ENCODE measurements at places on chromosomes 16 and 17.

GRCh38 chr16:2471016-2471652 is at the start of gene NTN3:
Gene NTN3, plus strand, starts transcription at chr16:2471297. Its CDS starts 405 bp downstream, at chr16:2471702.
- peak; percentile 76 for DNase-seq

DNA sequence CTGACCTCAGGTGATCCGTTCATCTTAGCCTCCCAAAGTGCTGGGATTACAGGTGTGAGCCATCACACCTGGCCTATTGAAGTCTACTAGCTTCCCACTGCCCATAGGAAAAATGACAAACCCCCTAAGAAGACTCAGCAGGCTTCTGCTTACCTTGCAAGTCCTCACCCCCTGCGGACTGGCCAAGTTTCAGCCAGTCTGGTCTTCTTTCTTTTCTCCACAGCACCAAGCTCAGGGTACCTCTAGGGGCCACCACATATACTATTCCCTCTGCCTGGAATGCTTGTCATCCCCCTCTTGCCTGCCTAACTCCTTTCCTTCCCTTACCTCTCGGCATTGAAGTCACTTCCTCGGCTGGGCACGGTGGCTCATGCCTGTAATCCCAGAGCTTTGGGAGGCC is 31.2 kb downstream of the ABCC3 start:
- DNase-seq, result no peak

DNA sequence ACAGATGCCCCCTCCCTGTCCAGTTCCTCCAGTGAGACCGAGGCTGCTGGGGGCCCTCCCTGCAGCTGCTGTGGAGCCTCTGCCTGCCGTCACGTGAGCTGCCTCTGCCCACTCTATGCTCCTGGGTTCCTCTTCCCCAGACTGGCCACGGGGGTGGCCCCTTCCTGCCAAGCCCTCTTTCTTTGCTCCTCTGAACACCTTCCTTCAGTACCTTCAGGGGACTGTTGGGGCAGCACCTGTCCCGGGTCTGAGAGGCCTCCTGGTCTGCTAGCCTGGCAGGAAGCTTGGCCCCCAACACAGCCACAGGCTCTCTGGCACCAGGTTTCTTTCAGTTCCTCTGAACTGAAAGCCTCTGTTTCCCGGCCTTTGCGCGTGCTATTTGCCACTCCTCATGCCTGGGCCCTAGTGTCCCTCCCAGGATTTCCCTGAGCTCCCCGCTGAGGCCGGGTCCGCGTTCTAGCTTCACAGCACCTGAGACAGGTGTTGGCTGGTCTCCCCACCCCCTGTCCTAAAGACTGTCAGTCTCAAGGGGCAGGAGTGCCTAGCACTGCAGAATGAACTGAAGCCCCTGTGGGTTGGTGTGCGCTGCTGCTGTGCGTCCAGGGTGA is 6.6 kb upstream of the ATP6V0C start:
- DNase-seq, result no peak

DNA sequence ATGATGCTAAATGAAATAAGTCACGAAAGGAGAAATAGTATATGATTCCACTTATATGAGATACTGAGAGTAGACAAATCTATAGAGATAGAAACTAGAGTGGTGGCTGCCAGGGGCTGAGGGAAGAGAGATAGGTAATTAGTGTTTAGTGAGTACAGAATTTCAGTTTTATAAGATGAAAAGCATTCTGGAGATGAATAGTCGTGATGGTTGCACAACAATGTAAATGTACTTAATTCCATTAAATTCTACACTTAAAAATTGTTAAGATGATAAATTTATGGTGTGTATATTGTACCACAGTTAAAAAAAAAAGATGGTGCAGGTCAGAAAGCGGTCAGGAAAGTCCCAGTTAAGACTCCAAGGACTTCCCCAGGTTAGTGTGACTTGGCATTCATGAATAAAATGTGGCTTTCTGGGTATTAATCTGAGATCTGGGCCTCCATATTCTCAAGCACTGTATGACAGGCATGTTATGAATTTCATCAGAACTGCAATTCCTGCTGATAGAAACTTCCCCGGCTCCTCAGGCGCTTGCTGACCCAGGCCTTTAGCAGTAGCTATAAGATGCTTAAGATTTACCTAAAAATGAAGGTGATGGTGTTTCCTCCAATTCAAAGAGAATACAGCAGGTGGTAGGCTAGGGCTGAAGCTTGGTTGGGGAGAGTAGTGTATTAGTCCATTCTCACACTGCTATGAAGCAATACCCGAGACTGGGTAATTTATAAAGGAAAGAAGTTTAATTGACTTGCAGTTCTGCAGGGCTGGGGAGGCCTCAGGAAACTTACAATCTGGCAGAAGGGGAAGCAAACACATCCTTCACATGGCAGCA is 115.3 kb upstream of the SOX9 start:
- no peak for DNase-seq

- no peak for DNase-seq
Observed at GRCh38 chr17:28043296-28043695, 819 bp downstream of the NLK start.

- no peak for DNase-seq
Observed at GRCh38 chr17:7589891-7590691, at the start of gene SOX15. Gene SOX15, minus strand, starts transcription at chr17:7590094. Its CDS starts 418 bp downstream, at chr17:7589676.

- DNase-seq, result no peak
Observed at GRCh38 chr16:29656688-29657523, 6.1 kb upstream of the SPN start.

GRCh38 chr16:24728891-24729242 is 584 bp upstream of the TNRC6A start:
- no peak for DNase-seq

DNA sequence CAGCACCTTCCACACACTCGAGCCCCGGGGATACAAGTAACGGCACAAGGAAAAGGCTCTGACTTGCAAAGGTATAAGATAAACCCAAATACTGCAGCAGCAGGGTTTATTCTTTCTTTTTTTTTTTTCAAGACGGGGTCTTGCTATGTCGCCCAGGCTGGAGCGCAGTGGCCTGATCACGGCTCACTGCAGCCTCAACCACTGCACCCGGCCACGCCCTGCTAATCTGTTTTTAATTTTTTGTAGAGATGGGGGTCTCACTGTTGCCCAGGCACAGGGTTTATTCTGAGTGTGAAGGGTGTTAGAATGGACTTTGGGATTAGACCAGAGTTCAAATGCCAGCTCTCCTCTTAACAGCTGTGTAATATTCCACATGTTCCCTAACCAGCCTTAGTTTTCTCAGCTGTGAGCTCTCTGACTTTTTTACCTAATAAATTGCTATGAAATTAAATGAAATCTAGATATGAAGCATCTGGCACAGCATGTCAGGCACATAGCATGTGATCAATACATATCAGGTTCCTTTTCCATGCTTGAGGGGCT is 62.3 kb upstream of the ADCY9 start:
- DNase-seq, result no peak

GRCh38 chr17:47850692-47851573 is at the start of gene SP6:
Gene SP6, minus strand, starts transcription at chr17:47851163. Its CDS starts 2,734 bp downstream, at chr17:47848429.
- no peak for DNase-seq

DNA sequence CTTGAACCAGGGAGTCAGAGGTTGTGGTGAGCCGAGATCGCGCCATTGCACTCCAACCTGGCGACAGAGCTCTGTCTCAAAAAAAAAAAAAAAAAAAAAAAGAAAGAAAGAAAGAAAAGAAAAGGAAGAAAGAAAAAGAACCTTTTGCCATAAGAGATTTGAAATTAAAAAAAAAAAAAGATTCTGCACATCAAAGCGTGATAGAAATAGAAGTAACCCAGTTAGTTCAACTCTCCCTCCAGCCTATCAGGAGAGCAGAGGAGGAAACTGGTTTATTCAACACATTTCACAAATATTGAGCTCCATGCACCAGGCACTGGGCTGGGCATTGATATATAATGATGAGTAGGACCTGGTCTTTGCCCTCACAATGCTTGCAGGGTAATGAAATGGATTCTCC is 2.4 kb upstream of the SOCS3 start:
- DNase-seq, result no peak

DNA sequence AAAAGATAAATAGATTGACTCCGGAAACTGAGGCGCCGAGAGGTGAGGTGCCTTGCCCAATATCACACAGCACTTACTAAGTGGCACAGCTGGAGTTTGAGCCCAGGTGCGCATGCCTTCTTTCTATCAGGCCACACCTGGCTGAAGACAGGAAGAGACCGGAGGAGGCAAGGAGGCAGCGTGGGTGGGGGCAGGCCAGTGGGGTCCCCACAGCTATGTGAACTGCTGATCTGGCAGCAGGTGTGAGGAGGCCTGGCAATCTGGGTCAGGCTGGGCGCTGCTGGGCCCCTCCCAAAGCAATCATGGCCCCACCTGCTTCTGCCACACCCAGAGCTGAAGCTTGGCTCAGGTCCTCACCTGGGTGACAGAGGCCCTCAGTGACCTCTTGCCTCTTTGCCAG is 1.9 kb upstream of the GDPD3 start:
- DNase-seq, result no peak

GRCh38 chr17:57705921-57706695 is 39.0 kb downstream of the CCDC182 start:
- DNase-seq, result no peak

- DNase-seq, result no peak
Observed at GRCh38 chr17:44999433-44999832, 31.3 kb upstream of the C1QL1 start.

DNA sequence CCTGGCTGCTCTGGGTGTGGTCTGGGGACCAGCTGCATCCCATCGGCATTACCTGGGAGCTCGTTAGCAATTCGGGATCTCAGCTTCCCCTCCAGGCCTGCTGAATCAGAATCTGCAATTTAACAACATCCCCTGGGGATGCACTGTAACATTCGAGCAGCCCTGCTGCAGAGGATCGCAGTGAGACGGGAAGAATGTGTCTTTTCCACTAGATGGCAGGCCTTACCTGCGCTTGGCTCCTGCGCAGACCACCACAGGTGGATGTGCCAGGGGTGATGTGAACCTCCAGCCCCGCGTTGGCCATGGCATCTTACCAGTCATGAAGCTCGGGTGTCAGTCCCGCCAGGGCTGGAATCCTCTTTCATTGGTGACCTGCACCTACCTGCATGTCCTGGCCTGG is 209.9 kb downstream of the PRKCB start:
- DNase-seq, result no peak

DNA sequence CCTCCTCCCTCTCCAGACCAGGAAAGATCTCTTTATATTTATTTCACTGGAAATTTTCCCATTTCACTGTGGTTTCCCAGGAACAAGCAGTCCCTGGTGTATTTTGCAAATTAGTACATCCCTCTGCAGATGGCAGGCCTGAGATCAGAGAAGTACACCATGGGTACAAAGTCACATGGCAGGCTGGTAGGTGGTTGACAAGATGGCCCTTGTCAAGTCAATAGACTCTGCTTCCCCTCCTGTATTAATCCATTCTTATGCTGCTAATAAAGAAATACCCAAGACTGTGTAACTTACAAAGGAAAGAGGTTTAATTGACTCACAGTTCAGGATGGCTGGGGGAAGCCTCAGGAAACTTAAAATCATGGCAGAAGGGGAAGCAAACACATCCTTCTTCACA is 51.6 kb upstream of the KSR1 start:
- no peak for DNase-seq

- no peak for DNase-seq
Observed at GRCh38 chr17:8732406-8733085, 12.1 kb downstream of the CCDC42 start.

DNA sequence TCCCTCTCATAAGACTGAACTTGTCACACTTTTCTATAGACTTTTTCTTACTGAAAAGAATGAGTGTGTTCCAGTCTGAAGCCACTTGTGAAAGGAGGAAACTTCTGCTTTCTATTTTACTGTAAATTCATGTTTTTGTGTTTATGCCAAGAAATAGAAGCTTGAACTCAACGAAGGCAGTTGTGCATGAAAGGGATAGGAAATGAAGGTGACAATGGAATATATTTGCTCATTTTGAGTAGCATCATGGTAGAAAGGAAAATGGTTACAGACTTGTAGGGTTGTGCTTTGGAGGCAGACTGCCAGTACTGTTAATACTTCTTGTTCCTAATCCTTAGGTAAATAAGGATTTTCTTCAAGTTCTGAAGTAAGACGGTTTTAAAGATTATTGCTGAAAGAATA is 8.1 kb downstream of the CLTC start:
- no peak for DNase-seq

DNA sequence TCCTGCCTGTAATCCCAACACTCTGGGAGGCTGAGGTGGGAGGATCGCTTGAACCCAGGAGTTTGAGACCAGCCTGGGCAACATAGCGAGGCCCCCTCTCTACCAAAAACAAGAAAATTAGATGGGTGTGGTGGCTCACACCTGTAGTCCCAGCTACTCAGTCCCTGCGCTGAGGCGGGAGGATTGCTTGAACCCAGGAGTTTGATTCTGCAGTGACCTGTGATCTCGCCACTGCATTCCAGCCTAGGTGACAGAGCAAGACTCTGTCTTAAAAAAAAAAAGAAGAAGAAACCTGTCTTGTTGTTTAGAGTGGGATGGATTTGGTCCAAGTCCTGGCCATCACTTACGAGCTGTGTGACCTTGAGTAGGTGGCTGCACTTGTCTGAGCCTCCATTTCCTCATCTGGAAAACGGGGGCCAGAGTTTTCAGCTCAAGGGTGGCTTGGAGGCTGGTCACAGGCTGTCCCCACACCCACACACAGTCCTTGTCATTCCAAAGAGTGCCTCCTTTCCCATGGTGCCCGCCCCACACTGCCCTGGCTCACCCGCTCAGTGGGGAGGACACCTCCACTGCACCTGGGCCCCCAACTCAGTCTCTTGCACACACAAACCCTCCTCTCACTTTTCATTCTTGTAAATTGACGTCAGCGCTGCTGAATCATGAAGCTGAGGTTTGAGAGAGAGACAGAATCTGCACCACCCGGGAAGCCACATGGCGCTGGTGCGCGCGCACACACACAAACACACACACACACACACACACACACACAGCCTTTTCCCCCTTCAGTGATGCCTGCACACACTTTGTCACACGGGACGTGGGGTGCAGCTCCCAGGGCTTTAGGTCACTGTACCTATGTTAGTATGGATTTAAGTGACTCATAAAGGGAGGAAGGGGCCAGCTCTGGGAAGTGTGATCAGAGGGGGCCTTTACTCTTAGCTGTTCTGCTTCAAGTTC is 4.2 kb downstream of the SOCS1 start:
- DNase-seq, result no peak

GRCh38 chr17:66466840-66467367 is 164.5 kb downstream of the PRKCA start:
- DNase-seq, result no peak

- no peak for DNase-seq
Observed at GRCh38 chr17:58525239-58525638, 10.8 kb upstream of the MTMR4 start.

DNA sequence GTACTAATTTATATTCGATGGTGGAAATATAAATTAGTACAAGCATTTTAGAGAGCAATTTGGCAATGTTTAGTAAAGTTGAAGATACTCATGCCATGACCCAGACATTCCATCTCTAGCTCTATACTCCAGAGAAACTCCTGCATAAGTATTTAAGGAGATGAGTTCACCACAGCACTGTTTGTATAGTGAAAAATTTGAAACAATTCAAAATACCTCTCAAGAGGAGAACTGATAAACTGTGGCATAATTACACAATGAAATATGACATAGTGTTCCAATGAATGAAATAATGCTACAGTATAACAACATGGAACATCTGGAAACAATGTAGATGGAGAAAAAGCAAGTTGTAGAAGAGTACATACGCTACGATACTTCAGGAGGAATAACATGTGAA is 48.6 kb upstream of the IRX3 start:
- DNase-seq, result no peak

- DNase-seq, result peak; percentile 3
Observed at GRCh38 chr16:28326881-28327610, 34.7 kb downstream of the SBK1 start.

GRCh38 chr17:56594320-56595107 is 1.0 kb downstream of the NOG start:
- DNase-seq, result no peak
